ENCODE measurements at places on chromosomes 7 and 10. TPM values are rescaled to one million over a fixed set of nuclear protein-coding genes. Genes with fewer than 3 reads are reported as not detected.

Gene VSTM4
- 0.70 TPM for total RNA-seq

Gene CELF2
- 33.8 TPM for total RNA-seq

Gene NUTM2E
- 0.89 TPM for total RNA-seq

Gene TACC2
- 64.2 TPM for total RNA-seq

Gene TYW1
- total RNA-seq, result 16.3 TPM

Gene CPN1
- total RNA-seq, result not detected

Gene KCP
- 0.55 TPM for total RNA-seq

Gene CLDN12
- total RNA-seq, result 28.9 TPM

Gene HOXA9
- total RNA-seq, result not detected

Gene TUBB8
- not detected for total RNA-seq

Gene CDNF
- total RNA-seq, result 2.9 TPM

Gene BHLHA15
- not detected for total RNA-seq

Gene ZNF735
- total RNA-seq, result not detected

Gene CALML3
- not detected for total RNA-seq

Gene ERLIN1
- 28.2 TPM for total RNA-seq

Gene CNPY1
- total RNA-seq, result not detected

Gene TAC1
- total RNA-seq, result not detected

Gene FZD8
- 28.0 TPM for total RNA-seq

Gene MSS51
- 2.8 TPM for total RNA-seq

Gene CYP26A1
- not detected for total RNA-seq

Gene MICALL2
- total RNA-seq, result 63.1 TPM

Gene CDHR3
- total RNA-seq, result 4.0 TPM

Gene CCDC136
- total RNA-seq, result 10.8 TPM

Gene TMEM72
- not detected for total RNA-seq

Gene FOXK1
- total RNA-seq, result 63.1 TPM

Gene KIF11
- 9.2 TPM for total RNA-seq

Gene AVPI1
- total RNA-seq, result 4.5 TPM

Gene PTPRN2
- 0.50 TPM for total RNA-seq

Gene TRIM50
- total RNA-seq, result not detected

Gene FKBP9
- total RNA-seq, result 237 TPM

Gene KLF14
- total RNA-seq, result not detected

Gene COL28A1
- total RNA-seq, result 1.1 TPM

Gene AKR1D1
- not detected for total RNA-seq

Gene SLC26A4
- 0.51 TPM for total RNA-seq

Data from osteocyte (in vitro differentiated cells).